NCI-H1417 (cell line): ENCODE measurements at places on chromosomes 1 and 21.

GRCh38 chr1:160608057-160608456, 28.8 kb upstream of the CD84 start:
- DNase-seq = no peak

DNA sequence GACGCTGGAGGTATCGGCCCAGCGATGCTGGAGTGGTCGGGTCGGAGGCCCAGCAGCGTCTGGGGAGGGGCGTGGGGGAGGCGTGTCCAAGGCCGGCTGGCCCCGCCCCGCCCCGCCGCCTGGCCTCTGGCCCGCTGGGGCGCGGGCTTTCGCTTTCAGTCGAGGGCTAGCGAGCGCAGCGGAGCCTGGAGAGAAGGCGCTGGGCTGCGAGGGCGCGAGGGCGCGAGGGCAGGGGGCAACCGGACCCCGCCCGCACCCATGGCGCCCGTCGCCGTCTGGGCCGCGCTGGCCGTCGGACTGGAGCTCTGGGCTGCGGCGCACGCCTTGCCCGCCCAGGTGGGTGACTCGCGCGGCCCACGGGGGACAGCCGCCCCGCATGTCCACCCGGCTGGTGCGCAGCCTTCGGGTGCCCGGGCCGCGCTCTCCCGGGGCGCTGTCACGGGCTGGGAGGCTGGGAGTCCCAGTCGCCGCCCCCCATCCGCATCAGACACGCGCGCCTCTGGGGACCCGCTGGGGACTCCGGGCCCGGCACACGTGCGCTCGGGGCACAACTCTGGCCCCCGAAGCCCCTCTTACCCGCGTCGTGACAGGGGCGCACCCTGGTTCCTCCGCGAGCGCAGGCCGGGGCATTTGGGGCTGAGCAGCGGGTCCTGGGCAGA, at the start of gene TNFRSF1B:
Gene TNFRSF1B, plus strand, starts transcription at position 158 of the 659 bp plus-strand sequence. Its CDS starts 101 bp downstream, at position 259.
- DNase-seq = peak; percentile 26

DNA sequence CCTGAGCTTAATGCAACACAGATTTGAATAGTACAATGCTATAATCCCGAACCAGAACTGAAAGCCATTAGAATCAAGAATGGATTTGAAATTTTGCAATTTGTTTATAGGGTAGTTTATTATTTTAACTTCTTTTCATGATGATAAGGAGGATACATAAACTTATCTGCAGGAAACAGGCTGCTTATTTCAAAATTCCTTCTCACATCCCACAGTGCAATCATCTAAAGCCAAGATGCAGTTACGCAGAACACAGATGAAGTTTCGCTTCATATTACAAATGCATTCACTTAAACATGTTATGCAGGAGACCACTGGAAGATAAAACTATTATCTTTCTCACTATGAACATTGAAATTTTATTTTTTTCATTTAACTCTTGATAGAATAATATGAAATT, 1019.6 kb downstream of the PLA2G4A start:
- DNase-seq = no peak

- no peak for DNase-seq
Observed at GRCh38 chr21:21028275-21028820, 30.1 kb downstream of the NCAM2 start.

GRCh38 chr1:40930174-40930964, 49.1 kb upstream of the CTPS1 start:
- DNase-seq = no peak

DNA sequence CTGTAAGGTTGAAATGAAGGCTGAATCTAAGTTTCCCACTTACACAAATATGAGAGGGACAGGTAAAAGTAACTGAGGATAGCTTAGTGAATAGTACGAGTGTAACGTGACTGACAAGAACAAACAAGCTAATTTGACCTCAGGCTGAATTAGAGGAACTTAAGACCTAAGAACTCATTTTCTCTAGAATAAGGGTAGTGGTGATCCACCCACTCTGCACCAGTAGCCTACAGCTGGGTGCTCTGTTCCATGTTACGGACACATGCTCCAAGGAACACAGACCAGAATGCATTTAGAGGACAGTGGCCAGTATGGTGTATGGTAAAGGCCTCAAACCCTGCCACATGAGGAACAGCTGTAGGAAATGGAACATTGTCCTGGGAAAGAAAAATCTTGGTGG, 14.9 kb upstream of the TMEM9 start:
- DNase-seq = no peak

GRCh38 chr1:57124768-57125446, 159.1 kb upstream of the C8B start:
- no peak for DNase-seq

DNA sequence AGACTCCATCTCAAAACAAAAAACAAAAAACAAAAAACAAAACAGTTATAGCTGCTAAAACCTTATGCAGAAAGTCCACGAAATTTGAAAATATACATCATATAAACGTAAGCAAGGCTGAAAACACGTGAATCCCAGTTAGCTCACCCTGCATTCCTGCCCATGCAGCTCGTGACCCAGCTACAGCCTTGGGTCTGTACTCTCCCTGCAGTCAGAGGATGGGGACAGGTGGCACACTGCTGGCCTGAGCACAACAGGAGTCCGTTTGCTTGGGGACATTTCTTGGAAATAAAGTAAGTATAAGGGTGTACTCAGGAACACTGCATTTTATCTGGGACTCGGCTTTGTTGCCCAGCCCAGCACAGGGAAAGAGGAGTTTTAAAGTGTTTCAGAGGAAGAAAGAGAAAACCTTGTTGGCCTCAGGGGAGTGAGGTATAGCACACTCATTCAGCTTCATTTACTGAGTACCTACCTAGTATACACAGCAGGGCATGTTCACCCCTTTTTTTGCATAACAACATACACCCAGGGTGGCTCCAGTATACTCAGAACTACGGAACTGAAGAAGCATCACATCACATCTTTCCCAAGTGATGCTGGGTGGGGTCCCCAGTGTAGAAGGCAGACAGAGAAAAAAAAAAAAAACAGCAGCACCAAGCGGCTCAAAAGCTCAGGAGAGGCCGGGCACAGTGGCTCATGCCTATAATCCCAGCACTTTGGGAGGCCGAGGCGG, 44.1 kb downstream of the CAPZB start:
- DNase-seq = no peak

DNA sequence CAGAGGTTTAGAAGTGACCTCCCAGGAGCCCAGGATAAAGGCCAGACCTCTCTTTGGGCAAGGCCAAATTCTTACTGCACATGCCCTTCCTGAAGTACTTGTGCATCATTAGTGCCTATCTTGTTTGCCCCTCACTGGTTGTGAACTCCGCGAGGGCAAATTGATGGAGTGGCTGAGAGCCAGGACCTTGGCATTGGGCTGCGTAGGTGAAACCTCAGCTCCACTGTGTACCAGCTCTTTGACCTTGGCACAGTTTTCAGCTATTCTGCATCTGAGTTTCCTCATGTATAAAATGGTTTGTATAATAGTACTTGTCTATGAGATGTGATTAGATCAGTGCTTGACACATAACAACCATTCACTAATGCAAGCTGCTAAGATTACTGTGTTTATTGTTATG, 11.5 kb downstream of the OTUD3 start:
- no peak for DNase-seq

- no peak for DNase-seq
Observed at GRCh38 chr1:219539645-219540254, 73.2 kb downstream of the ZC3H11B start.

- DNase-seq = no peak
Observed at GRCh38 chr1:109266965-109267364, 16.0 kb downstream of the PSRC1 start.

GRCh38 chr1:119364640-119365039, 3.9 kb upstream of the HAO2 start:
- DNase-seq = no peak

DNA sequence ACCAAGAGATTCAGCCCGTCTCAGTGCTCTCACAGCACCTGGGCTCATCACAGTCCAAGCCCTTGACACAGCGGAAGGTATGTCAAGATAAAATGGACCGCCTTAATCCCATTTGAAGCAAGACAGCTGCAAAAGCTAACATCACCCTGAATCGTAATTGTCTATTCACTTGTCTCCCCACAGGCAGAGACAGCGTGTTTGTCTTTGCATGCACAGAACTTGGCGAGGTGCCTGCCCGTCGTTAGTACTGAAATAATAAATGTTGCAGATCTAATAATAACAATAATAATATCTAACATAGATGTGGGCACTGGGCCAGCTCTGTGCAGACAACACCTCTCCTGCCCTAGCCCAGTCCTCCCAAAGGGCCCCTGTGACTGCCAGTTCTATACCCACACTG, 271.7 kb downstream of the NPHP4 start:
- DNase-seq = peak; percentile 17

GRCh38 chr1:226826479-226827261, 43.7 kb upstream of the PSEN2 start:
- no peak for DNase-seq

GRCh38 chr1:3015744-3016143, 5.5 kb upstream of the ACTRT2 start:
- no peak for DNase-seq

DNA sequence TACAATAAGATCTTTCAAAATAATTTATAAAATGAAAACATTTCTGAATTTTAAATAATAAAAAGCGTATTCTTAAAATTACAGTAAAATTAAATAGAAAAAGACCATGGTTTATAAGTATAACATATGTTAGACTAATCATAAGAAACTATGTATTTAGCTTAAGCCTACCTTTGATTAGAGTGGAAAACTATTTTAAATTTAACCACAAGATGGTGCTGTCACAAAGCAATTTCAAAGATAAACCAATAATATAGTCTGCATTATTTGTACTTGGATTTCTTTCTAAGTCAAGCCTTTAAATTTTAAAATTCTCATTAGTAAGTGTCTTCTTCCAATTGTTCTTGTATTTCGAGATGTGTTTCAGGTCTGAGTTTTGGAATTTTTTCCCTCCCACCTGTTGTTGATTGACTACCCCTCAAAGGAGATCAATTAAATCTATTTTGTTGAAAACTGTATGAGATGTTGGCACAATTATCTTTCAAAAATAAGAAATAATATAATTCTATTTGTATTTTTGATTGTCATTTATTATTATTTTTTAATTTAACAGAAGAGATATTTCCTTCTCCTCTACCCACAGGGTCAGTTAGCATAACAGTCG, 459.8 kb downstream of the KCNT2 start:
- DNase-seq = peak; percentile 67

GRCh38 chr1:77649127-77649526, 33.3 kb downstream of the ZZZ3 start:
- DNase-seq = no peak

GRCh38 chr1:245067257-245067656, 87.5 kb upstream of the KIF26B start:
- no peak for DNase-seq

DNA sequence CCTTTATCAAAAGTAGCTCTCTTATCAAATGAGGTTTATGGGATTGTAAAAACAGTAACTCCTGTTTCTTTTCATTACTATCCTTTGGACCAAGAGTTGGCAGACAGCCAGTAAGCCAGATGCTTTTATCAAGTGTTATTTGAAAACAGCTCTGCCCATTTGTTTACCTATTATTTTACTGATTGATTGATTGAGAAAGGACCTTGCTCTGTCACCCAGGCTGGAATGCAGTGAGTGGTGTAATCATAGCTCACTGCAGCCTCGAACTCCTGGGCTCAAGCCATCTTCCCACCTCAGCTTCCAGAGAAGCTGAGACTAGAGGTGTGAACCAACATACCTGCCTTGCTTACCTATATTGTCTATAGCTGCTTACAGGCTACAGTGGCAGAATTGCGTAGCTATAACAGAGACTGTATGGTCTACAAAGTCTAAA, 3.6 kb downstream of the PRKAB2 start:
- DNase-seq = no peak

DNA sequence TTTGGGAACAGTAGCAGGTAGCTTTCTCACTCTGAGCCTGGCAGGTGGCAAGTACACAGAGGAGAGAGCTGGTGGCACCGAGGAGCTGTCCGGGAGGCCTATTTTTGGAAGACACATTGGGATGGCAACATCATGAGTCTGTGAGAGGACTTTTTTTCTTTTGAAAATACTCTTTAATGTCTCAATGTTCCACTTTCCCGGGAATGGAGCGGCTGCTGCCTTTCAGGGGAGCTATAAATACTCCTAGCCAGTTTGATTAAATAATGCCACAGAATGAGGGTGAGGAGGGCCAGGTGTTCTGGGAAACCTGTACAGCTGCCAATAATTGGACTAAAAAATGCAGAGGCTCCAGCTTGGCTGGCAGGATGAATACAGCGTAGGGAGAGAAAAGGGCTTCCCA, 93.3 kb upstream of the COG2 start:
- peak; percentile 73 for DNase-seq

- no peak for DNase-seq
Observed at GRCh38 chr1:216805953-216806352, 82.7 kb upstream of the ESRRG start.

GRCh38 chr1:165344736-165345135, 11.8 kb downstream of the LMX1A start:
- no peak for DNase-seq

GRCh38 chr1:160710517-160711252, 937 bp downstream of the CD48 start:
- DNase-seq = no peak
